NCI-H510A (cell line): ENCODE measurements at places on chromosomes 1 and 21.

- no peak for DNase-seq
Observed at GRCh38 chr1:56992318-56993125, 26.7 kb upstream of the C8B start.

GRCh38 chr1:29883411-29883832 lies 647.1 kb downstream of the PTPRU start:
- no peak for DNase-seq

DNA sequence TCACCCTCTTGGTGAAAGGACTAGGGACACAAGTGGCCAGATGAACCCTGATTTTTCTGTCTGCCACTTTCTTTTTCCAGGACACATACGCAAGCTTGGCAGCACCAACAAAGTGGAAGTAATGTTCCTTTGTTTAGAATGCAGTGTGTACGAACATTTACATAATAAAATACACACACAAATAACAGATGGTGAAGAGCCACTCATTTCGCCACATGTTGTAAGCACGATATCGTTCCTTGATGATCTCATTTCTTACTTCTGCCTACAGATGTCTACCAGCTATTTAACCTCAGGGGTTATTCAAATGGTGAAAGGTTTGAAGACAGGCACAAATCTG lies 670.2 kb upstream of the CXADR start:
- no peak for DNase-seq

- no peak for DNase-seq
Observed at GRCh38 chr1:50970509-50970887, 453 bp downstream of the CDKN2C start.

- DNase-seq, result no peak
Observed at GRCh38 chr1:62712336-62713243, 24.4 kb upstream of the DOCK7 start.

- DNase-seq, result peak; percentile 53
Observed at GRCh38 chr1:231690059-231690458, 63.5 kb downstream of the DISC1 start.

DNA sequence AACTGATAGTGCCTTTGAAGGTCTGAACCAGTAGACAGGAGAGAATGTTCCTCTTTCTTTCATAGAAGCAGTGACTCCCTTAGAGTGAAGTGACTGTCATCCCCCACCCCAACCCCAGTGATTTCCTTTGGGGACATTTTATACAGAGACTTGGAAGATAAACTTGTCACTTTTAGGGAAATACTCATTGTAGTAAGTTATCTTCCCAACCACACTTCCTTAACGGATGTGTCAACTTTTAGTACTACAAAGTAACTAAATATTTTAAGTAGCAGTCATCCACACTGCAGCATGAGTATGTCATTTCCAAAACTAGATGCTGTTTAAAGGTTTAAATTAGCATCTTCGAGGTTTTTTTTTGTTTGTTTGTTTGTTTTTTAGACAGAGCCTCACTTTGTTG lies 13.7 kb downstream of the LRRC8B start:
- no peak for DNase-seq

GRCh38 chr1:82260666-82261065 lies 459.9 kb downstream of the ADGRL2 start:
- no peak for DNase-seq

GRCh38 chr21:45533361-45533845 lies 8.8 kb downstream of the SLC19A1 start:
- DNase-seq, result no peak

DNA sequence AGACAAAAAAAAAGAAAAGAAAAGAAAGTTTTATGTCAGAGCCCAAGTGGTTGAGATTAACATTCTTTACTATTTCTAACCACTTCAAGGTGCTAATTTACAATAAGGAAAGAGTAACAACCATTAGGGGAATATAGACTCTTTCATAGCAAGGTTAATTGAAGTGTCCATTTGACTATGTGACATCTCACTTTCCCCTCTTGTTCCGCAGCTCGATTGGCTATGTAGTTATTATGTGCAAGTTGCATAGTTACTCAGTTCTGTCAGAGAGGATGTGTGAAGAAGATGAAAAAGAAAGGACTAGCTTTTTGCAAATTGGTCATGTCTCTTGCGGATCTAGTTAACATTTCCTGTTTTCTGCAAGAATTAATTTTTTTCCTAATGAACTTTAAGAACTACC lies 273.7 kb downstream of the RGS7 start:
- DNase-seq, result no peak

- no peak for DNase-seq
Observed at GRCh38 chr1:112599477-112599876, 19.5 kb downstream of the ST7L start.

DNA sequence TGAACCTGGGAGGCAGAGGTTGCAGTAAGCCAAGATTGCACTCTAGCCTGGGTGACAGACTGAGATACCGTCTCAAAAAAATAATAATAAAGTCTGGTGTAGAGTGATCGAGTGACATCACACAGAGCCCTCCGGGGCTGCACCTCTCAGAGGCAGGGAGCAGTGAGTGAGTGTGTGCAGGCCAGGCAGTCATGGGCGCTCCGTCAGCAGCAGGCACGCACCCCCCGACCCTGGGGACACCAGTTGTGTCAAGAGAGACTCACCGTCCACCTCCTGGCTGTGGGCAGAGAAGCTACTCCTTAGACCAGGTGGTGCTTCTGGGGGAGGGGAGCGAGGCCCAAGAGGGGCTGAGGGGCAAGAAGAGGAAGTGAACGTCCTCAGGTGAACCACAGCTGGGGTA lies 91.8 kb downstream of the SIK1 start:
- DNase-seq, result no peak

- DNase-seq, result no peak
Observed at GRCh38 chr1:172960454-172961208, 90.1 kb downstream of the TNFSF18 start.

DNA sequence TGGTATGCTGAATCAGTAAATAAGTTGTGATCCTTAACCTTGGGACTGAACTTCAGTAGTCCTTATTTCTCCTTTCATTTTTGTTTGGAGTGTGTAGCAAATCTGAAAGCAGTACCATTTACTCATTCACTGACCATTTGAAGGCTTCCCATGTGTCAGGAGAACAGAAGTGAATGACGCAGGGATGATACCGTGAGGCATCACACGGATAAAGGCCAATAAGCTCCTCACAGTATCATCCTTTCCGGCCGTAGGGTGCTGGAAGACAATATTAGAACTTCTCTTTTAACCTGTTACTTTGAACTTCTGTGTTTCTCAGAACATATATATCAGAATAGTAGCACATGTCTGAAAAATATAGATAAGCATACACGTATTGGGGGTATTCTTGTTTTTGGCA lies 21.3 kb downstream of the BACH1 start:
- DNase-seq, result no peak

GRCh38 chr1:1065265-1065939 lies 8.7 kb downstream of the RNF223 start:
- DNase-seq, result no peak

DNA sequence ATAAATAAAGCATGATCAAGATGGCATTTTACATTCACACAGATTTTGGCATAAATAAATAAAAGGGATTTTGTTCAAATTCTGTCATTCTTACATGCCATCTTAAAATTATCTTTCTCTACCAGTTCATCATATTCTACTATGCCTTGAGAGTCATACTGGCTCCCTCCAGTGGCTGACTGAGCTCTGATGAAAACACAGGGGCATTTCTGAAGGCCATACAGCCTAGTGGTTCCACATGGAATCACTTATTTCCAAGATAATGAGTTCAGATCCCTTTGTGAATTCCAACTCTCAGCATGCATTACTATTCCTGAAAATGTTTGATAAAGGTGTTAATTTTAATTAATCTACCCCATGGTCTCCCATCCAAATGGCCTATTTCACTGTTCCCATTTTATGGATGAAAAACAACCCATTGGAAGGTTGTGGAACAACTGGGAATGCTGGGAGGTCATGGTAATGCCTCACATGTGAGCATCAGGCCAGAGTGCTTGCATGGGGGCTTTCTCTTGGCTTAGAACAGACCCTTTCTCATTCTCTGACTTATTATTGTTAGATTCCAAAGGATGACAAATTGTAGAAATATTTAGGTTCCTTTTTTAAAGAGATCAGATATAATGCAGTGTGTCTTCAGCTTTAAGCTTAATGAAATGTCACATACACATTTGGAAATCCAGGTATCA lies 622.4 kb upstream of the PKN2 start:
- peak; percentile 53 for DNase-seq

DNA sequence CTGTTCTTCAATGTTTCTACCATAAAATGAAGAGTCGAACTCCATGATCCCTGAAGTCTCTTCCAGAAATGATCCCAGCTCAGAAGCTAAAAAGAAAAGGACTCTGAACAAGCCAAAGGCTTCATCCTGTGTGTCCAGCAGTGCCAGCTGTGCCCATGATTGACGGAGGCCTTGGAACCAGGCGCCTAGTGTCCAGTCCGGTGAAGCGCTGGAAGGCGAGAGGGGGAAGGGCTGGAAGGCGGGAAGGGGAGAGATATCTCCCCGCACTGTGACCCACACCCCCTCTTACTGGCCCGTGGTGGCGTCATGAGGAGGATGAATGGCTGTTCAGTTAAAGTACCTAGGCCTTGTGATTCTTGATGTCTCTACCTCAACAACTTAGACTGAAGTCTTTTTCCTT lies 10.4 kb upstream of the PLEKHA6 start:
- no peak for DNase-seq

GRCh38 chr1:42533101-42533863 lies 70.2 kb downstream of the CCDC30 start:
- no peak for DNase-seq

DNA sequence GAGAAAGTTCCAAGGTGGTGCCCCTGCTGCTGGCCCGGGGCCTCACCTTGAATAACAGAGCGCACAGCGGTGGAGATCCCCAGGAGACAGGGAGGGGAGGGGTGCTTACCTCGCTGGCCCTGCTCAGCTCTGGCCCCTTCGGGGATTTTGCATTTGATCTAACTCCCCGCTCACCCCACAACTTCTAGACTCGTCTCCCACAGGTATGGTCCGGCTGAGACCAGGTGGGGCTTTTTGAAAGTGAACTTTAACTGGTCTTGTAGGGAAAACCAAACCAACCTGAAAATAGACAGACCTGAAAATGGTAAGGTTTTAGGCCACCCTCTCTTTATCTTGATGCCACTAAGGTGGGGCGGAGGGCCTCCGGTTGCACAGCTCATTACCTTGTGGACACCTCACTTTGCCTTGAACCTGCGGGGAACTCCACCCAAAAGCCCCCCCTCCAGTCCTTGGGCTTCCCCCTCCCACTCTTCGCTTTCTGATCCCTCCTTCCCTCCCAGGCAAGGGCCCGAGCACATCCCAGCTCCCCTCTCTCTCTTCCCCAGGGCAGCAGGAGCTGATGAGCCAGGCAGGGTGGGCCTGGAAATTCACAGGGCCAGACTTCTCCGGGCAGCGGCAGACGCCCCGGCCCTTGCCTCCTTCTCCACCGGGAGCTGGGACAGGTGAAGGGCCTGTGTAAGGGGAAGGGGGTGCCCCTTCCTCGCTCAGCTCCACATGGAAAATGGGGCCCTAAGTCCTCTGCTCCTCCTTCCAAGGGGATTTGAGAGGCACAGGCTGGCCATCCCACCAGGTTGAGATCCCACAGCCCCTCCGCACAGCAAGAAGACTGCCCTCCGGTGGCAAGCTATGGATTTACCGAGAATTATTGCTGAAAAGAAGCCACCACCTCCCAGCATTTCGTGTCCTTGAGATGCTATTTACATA lies 16.1 kb downstream of the TNFRSF8 start:
- peak; percentile 10 for DNase-seq
